Choroid plexus epithelial cell (primary cell): ENCODE measurements at places on chromosomes 12 and 14.

- DNase-seq = no peak
Measured at GRCh38 chr12:2393016-2393415, 340.2 kb downstream of the CACNA1C start.

DNA sequence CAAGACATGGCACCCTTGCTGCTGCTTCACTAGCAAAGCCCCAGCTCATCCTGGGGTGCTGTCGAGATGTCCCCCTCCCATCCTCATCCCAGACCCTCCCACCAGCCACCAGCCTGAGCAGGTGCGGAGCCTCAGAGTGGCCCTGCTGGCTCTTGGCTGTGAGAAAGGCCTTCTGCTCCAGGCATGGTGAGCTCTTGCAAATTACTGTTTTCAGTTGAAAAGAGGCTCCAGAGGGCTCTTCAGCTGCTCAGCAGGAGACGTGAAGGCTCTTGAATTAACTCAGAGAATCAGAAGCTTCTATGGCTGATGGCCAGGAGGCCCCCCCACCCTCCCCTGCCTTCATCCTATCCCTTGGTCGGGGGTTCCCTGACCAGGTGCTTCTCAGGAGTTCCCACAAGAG, 44.1 kb downstream of the WSCD2 start:
- no peak for DNase-seq

- no peak for DNase-seq
Measured at GRCh38 chr12:2481951-2482350, 312.8 kb upstream of the FKBP4 start.

GRCh38 chr12:11748903-11749302, 99.4 kb downstream of the ETV6 start:
- no peak for DNase-seq

GRCh38 chr12:25317553-25317952, 66.8 kb upstream of the KRAS start:
- no peak for DNase-seq
